T follicular helper cell (primary cell): ENCODE measurements at places on chromosomes 1 and 21.
A peak's percentile ranks its signal among the peaks of the same experiment; 100 is the strongest.

DNA sequence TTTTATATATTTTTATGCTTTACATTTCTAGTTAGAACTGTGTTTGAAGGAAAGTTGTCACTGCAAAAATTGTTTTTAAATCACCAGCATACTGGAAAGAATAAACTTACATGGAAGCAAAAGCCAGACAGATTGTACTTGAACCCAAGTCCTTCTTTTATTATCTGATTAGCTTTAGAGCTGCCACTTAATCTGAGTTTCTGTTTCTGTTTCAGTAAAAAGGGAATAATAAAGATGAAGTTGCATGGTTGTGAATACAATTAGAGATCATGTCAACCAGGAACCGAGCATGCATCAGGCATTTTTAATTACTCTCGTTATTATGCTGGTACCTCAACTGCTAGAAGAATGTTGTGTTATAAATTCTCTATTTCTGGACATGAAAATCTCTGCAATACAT lies 76.9 kb upstream of the EXO1 start:
- DNase-seq: no peak

- DNase-seq: no peak
Observed at GRCh38 chr1:67312615-67313014, 4.9 kb downstream of the IL12RB2 start.

DNA sequence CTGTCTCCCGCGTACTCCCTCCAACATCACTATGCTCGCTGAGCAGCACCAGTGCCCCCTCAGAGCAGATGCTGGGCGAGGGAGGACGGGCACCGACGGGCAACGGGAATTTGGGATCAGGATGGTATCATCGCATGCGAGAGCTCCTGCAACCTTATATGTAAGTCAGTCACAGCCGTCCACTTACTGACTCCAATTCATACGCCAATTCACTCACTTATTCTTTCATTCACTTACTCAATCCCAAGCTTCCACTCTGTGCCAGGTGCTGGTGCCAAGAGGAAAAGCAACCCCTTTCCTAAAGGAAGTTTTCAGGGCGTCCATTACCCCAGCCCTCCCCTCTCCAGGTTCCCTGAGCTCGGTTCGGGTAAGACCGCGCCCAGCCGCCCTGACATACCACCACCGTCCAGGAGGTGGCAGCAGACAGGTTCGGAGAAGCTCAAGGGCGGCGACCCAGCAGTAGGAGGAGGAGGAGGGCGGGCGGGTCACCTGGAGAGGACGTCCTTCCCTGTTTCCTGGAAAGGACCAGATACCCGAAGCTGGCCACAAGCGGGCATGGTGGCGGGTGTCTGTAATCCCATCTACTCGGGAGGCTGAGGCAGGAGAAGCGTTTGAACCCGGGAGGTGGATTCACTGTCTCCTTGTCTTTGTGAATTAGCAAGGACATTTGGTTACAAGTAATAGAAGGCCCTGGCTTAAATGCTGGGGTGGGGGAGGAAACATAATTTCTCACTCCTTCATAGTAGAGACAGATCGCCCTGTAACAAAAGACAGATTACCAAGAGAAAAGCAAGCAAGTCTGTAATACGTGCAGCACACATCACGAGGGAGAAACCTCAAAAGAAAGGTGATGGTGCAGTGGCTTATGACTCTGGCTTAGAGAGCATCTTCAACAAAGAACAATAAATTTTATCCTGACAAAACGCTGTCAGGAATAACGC lies 7.6 kb upstream of the IL22RA1 start:
- DNase-seq: peak; percentile 77

- no peak for DNase-seq
Observed at GRCh38 chr1:20480951-20481617, 4.9 kb downstream of the CAMK2N1 start.

DNA sequence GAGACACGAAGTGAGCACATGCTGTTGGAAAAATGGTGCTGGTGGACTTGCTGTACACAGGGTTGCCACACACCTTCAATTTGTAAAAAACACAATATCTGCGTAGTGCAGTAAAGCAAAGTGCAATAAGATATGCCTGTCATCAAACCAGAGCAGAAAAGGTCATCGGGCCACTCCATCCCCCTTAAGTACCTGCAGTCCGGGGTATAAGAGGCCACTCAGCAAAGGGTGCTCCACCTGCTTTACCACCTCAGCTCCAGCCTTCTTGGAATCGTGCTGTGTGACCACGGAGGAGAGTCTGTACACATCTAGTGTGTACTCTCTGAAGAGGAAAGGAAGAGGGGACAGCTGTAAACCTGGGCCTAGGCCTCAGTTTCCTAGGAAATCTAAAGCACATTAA lies 10.9 kb downstream of the YARS1 start:
- no peak for DNase-seq

- DNase-seq: no peak
Observed at GRCh38 chr1:41862384-41863221, 56.1 kb downstream of the HIVEP3 start.

DNA sequence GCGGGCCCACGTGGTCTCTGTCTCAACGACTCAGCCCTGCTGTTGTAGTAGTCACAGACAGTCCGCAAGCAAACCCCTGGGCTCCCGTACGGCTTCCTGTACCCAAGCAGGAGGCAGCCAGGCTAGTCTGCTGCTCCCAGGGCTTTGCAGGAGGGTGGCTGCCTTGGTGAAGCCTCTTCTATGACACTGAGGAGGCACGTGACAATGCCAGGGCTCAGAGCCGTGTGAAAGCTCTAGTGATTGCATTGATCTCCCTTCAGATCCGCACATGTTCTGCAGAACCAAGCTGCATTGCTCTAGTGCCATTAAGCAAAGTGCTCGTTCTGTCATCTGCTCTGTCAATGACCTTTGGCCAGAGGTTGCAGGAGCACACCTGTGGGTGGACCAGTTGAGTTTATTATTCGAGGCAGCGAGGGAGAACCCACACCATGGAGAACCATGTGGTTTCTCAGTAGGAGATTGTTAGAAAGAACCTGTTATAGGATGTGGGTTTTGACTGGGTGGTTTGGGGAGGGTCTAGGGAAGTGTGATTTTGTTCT lies 18.0 kb downstream of the UMODL1 start:
- DNase-seq: peak; percentile 6

DNA sequence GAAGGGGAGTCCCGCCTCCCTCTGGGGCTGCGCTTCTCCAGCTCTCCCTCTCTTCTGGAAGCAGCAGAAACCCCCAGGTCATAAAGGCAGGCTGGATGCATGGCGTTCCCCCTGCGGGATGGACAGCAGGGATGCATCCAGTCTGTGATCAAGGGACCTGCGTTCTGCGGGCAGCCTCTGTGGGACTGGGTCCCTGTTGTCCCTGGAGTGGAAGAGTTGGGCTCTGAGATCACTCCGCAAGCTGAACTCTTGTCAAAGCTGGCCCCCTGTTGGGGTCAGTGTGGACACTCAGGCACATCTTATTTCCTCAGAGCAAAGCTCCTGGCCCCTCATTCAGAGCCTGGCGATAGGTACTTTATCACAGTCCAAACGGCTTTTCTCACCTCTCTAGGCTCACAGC lies 341.2 kb downstream of the PTPRU start:
- DNase-seq: no peak

DNA sequence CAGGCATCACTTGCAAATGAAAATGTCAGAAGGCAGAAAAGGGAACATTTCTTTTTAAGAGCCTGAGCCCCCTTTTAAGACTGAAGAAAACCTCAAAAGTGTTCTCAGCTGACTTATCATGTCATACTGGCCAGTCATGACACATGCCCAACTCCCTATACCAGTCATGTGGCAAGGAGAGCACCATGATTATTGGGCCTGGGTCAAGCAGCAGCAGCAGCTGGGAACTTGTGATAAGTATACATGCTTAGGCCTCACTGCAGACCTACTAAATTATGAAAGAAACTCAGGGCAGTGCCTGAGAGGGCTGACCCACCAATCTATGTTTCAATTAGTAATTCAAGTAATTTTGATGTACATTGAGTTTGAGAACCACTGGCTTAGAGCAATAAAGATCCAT lies 8.6 kb downstream of the RO60 start:
- no peak for DNase-seq

DNA sequence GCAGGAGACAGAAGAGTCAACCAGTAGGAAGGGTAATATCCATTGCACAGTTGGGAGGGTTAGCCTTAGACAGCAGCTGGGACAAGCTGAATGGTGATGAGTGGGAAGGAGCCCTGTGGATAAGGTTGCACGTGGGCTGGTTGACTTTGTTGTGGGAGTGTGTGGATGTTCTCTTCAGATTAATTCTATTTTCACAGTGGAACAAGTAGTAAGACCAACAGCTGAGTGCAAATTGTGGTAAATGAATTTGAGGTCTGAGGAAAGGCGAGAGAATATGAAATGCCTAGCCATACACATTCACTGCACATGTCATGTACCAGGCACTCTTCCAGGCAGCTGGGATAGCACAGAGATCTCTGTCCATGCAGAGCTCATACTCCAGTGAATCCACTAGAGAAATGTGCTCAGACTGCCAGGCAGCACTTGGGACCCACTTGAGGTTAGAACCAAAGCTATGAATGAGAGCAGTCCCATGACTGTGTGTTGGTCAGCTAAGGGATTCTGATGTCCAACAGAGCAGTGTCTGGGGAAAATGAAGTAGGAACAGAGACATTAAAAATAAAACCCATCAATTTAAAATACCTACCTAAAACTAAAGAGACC lies 25.2 kb upstream of the VTCN1 start:
- no peak for DNase-seq

- no peak for DNase-seq
Observed at GRCh38 chr1:1752190-1752589, 26.1 kb downstream of the NADK start.

- DNase-seq: no peak
Observed at GRCh38 chr1:23515905-23516304, 15.1 kb downstream of the E2F2 start.

- DNase-seq: no peak
Observed at GRCh38 chr1:74937176-74937575, 197.0 kb upstream of the LHX8 start.

- no peak for DNase-seq
Observed at GRCh38 chr1:178307264-178307663, 189.5 kb downstream of the CLEC20A start.

- DNase-seq: no peak
Observed at GRCh38 chr1:98737835-98738234, 76.3 kb downstream of the SNX7 start.

DNA sequence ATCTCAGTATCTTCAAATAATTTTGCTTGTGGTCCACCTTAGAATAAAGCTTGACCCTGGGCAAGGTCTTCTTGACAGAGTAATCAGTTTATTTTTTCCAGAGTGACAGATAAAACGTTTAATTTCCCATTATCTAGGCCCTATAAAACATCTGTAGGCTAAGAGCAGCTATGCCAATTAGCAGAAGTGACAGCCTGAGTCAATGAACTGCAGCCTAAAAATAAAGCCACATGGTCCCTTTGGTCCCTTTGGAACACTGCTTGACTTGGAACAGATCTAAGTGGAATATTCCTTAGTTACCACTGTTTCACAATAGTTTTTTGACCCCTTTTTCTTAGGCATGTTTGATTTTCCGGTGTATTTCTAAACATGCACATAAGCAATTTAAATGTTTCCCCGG lies 6.3 kb upstream of the RGS13 start:
- no peak for DNase-seq

DNA sequence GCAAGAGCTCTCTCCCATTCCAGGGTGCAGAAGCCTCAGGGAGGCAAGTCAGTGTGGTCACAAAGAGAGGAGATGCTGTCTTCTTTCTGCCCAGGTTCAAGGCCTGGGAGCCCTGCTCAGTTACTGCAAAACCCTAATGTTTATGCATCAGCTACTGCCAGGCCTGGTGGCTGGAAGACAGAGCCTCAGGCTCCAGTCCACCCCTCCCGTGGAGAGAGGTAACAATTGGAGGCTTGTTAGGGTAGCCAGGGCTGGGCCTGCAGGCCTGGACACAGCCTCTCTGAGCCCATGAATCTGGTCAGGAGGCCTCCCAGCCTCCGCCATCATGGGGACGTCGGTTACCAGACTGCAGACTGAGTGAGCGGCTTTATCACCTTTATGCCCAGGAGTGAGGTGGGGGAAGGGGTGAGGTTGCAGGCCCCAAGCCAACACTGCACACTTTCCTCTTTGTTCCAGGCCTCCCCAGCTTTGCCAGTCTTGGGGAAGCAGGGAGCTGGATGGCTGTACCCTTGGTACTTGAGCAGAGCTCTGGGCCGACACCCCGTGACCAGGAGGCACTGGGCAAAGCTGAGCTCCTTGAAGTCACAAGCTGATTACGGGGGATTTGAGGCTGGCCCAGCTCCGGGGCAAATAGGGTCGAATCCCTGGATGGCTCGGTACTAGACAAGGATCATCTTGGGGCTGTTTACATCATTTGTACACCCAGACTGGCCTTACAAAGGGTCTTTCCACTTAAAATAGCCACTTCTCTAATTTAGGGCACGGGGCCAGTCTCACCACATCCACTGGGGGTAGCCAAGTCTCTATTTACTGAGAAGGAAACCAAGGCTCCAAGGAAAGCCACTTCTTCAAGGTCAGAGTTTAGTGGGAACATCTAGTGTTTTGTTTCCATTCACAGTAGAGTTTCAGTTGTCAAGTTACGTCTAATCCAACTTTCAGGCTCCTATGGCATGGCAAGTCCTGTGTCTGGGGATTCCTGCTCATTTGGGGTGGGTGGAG lies 5.2 kb downstream of the SLC2A1 start:
- DNase-seq: no peak

DNA sequence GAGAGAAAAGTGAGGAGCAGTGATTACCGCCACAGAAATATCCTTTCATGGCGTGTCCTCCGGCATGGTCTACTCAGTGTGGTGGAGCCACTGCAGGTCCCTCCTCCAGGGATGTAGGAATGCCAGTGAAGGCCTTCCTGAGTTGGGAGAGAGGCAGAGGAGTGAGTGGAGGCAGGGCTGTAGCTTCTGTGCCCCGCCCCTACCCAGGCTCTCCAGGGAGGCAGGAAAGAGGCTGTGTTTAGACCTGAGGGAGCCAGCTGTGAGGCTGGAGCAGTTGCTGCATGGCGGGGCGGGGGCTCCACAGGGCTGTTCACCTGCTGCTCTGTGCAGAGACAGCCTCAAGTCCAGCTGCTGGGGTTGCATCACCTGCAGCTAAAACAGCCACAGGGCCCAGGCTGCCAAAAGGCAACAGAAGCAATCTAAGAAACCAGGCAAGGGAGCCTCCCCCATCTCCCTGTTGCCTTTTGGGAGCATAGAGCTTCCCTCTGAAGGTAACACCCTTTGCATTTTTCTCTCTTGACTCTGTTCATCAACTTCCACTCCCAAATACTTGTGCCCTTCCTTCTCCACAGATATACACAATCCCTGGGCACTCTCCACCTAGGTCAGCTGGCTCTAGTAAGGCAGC lies 801 bp upstream of the ANXA9 start:
- no peak for DNase-seq

- DNase-seq: no peak
Observed at GRCh38 chr1:229017091-229017490, 253.8 kb upstream of the RAB4A start.

- peak; percentile 48 for DNase-seq
Observed at GRCh38 chr1:194289569-194290266, 1103.3 kb upstream of the B3GALT2 start.
